HFFc6 (cell line): ENCODE measurements at places on chromosomes 11 and 22. TPM values are rescaled to one million over a fixed set of nuclear protein-coding genes. Genes with fewer than 3 reads are reported as not detected.

DNA sequence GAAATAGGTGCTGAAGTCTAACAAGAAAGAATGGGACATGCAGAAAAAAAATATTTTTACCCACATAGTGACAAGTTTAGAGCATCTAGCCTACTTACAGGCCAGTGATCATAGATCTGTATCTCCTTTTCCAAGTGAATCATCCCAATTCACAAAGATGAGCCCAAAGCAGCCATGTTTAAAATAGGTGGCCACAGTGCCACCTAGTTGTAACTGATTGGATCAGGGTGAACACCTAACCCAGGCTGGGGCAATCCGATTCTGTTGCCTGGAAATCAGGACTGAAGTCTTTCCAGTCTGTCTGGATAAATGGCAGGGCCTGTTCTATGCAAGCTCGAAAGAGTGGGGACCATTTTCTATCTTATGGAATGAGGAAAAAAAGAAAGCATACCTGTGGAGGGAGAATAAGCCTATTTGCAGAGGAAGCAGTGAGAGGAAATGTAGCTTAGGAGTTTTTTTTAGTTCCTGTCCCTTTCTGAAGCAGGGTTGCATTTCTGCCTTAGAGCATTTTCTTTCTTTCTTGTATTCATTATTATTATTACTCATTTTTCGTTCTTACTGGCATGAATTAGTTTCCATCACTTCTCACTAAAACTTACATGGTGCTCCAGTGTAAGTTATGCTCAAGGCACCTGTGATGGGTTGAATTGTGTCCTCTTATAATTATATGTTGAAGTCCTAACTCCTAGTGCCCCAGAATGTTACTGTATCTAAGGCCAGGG lies 113.2 kb upstream of the RAG2 start:
- no peak for DNase-seq

DNA sequence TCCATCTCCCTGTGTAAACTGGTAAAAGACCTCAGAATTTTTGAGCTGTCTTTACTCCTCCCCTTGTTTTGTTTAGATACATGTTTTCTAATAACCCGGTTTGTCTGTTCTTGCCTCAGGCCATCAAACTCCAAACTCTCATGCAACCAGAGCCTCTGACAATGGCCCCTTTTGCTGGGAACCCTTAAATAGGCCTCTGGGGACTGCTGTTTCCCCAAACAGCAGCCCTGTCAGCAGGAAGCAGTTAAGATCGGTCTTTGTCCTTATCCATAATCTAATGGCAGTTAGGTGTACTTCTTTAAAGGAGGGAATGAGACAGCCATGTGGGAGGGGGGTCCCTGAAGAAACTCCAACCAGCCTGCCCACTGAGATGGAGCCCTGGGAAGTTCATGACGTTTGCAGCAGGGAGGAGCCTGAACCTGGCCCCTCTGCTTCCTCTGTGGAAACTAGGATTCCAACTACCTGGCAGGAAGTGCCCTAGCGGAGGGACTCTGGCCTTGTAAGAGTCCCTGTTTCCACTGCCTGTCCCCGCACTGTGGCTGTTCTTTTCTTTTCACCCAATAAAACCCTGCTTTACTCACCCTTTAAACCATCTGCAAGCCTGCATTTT lies 1354.4 kb downstream of the LRRC4C start:
- no peak for DNase-seq

DNA sequence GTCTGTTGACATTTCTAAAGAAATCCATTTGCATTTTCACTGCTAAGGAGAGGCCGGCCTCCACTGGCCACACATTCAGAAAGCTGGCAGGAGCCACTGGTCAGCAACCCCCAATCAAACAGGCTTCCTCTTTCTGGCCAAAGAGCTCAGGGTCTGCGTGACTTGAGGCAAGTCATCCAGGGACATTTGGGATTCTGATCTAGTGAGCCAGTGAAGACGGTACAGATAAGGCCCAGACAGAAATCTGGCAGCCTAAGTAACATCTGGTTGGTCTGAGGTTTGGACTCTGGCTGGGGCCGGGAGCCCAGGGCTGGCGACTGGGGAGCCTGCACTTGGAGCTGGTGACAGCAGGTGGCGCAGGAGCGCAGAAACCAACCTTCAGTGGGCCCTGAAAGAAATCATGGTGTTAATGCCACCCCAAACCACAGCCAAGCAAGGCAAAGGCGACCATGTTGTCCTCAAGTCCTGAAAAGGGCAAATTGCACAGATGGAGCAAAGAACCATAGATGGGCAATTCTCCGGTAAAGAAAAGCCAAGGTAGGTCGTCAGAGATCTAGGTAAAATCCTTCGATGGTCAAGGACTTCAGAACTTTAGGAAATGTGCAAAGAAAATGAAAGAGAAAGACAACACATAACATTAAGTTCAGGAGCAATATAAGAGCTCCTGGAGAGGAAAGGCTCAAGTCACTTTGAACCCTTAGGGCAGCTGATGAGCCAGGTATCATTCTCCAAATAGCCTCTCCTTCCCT lies 99.4 kb upstream of the BLID start:
- peak; percentile 96 for DNase-seq

GRCh38 chr11:125443767-125444311 lies 52.2 kb downstream of the FEZ1 start:
- no peak for DNase-seq

DNA sequence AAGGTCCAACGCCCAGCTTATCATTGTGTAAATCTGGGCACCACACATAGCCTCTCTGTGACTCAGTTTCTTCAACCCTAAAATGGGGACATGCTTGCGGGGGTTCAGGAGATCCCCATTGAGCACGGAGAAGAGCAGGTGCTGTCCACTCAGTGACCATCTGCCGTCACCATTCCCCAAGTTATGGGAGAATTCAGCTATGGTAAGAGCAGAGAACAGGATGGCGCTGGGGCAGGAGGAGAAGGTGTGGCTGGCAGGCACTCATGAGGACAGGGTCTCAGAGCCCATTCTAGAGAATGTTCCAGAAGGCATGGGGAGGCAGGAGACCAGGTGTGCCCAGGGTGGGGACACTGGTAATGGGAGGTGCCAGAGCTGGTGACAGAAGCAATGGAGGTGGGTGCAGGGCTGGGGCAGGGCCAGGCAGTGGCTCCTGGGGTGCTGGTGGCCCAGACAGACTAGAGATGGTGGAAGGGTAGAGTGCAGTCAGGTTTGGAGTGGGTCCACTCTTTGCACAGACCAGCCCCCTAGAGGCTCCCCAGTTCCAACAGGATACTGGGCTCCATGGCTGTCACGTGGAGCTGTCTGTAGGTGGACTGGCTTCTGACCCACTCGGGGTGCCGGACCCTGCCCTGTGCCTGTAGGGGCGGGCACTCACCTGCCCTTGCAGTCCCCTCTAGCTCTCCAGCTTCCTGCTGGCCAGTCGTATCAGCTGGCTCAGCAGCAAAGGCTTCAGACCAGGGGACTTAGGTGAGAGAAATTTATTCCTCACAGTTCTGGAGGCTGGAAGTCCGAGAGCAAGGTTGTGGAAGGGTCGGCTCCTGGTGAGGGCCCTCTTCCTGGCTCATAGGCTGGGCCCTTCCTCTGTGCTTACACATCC lies 84.7 kb downstream of the CDKN1C start:
- DNase-seq, result no peak

DNA sequence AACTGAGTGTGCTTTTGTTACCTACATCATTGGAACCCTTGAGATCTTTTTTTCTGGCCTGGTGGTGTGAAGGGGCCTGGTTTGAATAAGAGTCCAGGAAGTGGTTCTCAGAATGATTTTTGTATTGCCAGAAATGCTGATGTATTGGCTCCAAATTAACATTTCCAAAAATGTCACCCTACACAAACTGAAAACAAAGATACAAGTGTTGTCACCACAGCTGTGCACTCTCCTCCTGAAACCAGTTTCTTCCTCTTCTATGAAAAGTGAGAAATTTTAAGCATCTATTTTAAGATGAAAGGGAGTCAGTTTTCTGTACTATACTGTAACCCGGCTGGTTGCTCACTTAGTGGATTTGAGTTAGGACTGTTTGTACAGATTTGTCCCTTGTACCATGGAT lies 218.8 kb downstream of the PGR start:
- DNase-seq, result no peak

- DNase-seq, result no peak
Observed at GRCh38 chr11:15114501-15115475, at the start of gene INSC. INSC (plus strand) TSS chr11:15114923; CDS start chr11:15149175, 34,252 bp downstream.

GRCh38 chr11:14356342-14356741 lies 2.6 kb downstream of the RRAS2 start:
- DNase-seq, result no peak

GRCh38 chr22:45974498-45974897 lies 2.5 kb downstream of the WNT7B start:
- no peak for DNase-seq

DNA sequence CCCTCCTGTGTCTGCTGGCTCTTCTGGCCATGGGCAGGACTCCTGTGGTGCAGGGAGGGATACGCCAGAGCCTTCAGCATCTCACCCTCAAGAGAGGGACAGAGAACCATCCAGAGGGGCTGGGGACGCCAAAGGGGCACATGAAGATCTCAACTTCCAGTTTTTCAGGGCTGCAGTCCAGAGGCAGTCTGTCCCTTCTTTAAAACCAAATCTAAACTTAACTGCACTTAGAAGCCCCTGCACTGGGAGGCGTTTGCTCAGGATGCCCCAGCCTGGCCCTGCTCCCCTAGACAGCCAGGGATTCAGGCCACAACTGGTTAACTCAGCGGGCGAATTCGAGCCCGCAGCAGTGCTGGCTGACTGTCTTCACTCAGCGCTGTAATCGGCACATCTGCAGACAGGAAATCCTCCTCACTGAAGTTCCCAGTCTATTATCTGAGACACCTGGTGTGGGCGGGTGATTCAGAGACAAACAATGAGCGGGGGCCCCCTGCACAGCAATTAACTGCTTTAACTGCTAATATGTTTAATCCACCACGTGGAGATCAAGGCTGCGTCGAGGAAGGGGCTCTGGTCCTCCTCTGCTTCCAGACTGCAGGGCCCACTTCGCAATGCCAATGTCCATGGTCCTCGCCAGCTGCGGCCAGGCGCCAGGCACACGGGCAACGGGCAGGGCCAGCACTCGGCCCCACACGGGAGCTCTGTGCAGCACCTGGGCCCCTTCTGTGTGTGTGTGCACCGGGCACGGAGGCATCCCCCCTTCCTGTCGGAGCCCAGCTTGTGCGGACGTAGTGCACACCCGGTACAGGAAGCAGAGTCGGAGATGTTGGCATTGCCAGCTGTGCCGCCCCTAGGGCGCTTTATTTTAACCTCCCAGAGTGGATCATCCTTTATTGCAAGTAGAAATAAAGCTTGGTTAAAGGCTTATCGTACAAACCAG lies 36.9 kb upstream of the GNB1L start:
- peak; percentile 77 for DNase-seq

DNA sequence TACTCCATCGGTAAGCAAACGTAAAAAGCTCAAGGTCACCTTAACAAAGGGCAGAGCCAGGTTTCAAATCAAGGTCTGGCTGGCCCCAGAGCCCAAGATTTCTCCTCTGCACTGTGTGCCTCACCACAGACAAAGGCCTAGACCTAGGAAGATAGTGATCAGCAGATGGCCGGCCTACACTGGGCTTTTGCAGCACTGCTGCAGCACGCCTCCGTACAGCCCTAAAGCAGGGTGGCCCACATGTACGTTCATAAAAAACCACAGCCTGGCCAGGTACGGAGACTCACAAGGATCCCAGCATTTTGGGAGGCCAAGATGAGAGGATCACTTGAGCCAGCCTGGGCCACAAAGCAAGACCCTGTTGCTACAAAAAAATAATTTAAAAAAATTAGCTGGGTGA lies 106.3 kb upstream of the PITPNB start:
- no peak for DNase-seq

DNA sequence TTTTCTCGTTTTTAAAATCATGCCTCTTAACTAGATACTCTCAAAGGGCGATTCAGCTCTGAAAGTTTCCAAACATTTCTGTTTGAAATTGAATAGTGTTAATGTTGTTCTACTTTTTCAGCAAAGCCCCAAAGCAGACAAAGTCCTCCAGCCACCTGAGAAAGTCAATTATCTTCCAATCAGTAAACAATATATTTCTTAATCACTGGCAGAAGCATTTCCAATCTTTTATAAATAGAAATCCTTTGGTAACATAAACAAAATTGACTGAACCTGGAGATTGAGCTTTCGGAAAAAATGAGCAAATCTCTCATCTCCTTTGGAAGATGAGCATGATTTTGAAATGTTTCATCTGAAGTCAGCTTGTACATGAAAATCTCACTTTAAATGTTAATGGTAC lies 84.4 kb upstream of the FIBIN start:
- no peak for DNase-seq

- DNase-seq, result no peak
Observed at GRCh38 chr11:36724742-36725385, 126.8 kb upstream of the RAG2 start.

- no peak for DNase-seq
Observed at GRCh38 chr11:12668166-12668565, 6.1 kb upstream of the TEAD1 start.

DNA sequence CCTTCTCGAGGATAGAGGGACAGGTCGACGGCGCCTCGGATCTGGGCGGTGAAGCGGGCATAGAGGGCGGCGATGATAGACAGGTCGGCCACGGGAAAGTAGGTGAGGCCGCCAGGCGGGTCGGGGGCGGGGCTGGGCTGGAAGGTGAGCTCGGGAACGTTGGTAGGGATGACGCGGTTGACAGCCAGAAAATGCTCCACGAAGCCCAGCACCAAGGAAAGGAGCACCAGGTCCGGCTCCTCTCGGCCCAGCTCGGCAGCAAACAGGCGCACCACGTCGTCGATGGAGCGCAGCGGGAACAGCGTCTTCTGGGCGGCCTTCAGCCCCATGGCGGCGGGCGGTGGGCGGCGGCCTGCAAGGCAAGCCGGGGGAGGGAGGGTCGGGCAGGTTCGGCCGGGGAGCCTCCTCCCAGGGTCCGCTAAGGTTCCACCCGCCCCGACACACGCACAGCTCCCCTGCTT lies 540 bp downstream of the MEN1 start:
- DNase-seq, result no peak

GRCh38 chr22:17890245-17890671 lies 116.0 kb upstream of the BID start:
- no peak for DNase-seq

Gene F2
- total RNA-seq, result not detected in 3 replicates

Gene PPP1R14B
- 437 to 464 TPM (median 446 TPM) in 3 replicates for total RNA-seq

Gene GLYAT
- not detected in 3 replicates for total RNA-seq

Gene OSBP2
- 0.08 to 0.28 TPM (median 0.23 TPM) in 3 replicates for total RNA-seq

Gene TYMP
- total RNA-seq, result 1.1 to 2.0 TPM (median 1.5 TPM) in 3 replicates

Gene KDM4E
- not detected in 3 replicates for total RNA-seq

Gene H19
- 0.19 to 0.21 TPM in 2 of 3 replicates, not detected in the other for total RNA-seq

Gene CD3D
- not detected in 3 replicates for total RNA-seq
